Substantia nigra (tissue), 51 donors: ENCODE measurements at places on chromosomes 2 and 18.

- DNase-seq: no peak
These were observed 1010.5 kb upstream of the PIK3C3 start for GRCh38 chr18:40944576-40944975.

- DNase-seq: no peak
These were observed 67.5 kb downstream of the MYL12B start for GRCh38 chr18:3329471-3329870.

GRCh38 chr2:54107903-54108615 lies 7.4 kb upstream of the ACYP2 start:
- no peak for DNase-seq

GRCh38 chr2:65586516-65586915 lies 154.1 kb upstream of the SPRED2 start:
- DNase-seq: no peak

GRCh38 chr2:199460101-199460671 lies 2.4 kb upstream of the SATB2 start:
- DNase-seq: no peak

DNA sequence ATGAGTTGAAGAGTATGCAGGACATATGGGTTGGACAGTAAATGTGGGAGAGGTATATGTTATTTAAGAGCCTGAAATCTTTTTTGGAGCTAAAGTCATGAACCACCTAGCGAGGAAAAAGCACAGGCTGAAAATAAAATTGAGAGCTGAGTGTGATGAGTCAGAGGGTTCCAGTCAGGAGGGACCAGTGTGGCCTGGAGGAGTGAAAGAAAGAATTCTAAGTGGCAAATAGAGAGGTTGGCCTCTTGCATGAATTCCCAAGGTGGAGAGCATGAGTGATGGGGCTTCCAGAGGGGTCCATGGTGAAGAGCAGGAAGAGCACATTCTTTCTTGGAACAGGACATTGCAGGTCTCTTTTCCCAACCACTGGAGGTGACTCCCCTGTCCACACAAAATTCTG lies 282.6 kb downstream of the TDRD15 start:
- DNase-seq: no peak

DNA sequence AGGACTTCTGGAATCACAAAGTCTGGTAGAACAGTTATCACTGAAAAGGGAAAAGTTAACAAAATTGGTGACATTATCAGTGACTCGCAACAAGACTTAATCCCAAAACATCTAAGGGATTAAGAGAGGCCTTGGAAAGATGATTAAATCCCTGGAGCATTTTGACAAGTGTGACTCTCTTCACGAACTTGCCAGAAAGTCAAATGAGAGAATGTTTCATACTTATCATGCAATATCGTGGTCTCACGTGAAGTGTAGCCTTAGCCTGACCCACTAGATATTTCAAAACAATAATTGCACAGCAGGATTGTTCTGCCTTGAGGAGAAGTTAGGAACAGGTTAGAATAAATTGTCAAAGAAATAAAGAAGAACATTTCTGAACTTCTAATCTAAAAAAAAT lies 104.5 kb downstream of the COL6A3 start:
- no peak for DNase-seq

GRCh38 chr2:121098556-121098955 lies 186.4 kb downstream of the TFCP2L1 start:
- DNase-seq: no peak

DNA sequence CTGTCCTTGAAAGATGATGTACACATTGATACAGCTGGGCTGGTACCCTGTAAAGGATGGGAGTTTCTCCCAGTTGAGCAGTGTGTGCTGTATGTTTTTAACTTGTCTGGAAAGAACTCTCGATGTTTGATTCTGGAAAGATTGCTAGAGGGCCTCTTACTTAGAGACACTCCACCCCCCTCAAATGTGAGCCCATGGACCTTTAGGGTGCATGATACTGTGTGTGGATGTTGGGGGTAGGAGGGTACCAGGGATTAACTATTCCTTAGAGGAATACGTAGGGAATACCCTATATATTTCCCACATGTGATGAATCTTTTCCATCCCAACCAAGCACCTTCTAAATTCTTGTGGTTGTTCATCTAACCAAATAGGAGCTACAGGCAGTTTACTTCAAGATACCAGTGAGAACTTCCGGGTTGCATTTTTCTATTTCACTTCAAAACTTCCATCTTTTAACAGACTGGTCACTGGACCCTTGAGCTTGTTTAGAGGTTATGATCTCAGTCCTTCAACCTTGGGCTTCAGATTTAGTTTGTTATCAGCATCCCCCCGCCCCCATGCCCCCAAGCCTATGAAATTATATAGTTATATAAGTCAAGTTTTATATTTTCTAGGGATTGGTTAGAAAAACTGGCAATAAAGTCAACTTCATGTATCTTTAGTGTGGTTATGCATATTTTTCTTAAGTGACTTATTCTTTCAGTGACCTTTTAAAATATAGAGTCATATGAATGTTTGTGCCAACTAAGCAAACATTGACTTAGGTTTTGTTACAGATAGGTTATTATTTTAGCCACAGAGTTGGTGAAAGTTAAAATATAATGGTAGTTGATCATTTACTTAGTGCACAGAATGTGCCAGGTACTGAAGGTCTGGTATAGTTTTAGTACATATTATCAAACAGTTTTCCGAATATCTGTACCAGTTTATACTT lies 18.2 kb downstream of the AFTPH start:
- DNase-seq: no peak

GRCh38 chr2:109382951-109383350 lies 230.8 kb downstream of the SEPTIN10 start:
- no peak for DNase-seq

DNA sequence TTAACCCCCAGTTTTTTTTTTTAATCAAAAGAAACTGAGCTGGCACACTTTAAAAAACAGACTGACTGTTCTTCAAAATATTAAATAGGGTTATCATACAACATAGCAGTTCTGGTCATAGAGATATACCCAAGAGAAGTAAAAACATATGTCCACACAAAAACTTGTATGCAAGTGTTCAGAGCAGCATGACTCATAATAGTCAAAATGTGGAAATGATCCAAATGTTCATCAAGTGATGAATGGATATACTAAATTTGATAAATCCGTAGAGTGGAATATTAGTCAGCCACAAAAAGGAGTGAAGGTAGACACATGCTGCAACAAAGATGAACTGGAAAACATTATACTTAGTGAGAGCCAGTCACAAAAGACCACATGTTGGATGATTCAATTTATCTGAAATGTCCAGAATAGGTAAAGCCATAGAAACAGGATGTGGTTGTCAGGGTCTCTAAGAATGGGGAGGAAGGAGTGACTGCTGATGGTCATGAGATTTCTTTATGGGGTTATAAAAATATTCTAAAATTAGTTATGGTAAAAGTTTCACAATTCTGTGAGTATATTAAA lies 5.1 kb downstream of the SMIM21 start:
- DNase-seq: no peak

- no peak for DNase-seq
These were observed 7.4 kb downstream of the PLEKHB2 start for GRCh38 chr2:131112529-131112928.

GRCh38 chr2:39593439-39594393 lies 72.0 kb upstream of the TMEM178A start:
- no peak for DNase-seq

DNA sequence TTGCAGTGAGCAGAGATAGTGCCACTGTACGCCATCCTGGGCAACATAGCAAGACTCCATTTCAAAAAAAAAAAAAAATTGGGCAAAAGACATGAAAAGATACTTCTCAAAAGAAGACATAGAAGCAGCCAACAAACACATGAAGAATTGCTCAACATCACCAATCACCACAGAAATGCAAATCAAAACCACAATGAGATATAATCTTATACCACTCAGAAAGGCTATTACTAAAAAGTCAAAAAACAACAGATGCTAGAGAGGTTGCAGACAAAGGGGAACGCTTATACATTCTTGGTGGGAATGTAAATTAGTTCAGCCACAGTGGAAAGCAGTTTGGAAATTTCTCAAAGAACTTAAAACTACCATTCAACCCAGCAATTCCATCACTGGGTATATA lies 43.1 kb upstream of the CHAC2 start:
- no peak for DNase-seq

DNA sequence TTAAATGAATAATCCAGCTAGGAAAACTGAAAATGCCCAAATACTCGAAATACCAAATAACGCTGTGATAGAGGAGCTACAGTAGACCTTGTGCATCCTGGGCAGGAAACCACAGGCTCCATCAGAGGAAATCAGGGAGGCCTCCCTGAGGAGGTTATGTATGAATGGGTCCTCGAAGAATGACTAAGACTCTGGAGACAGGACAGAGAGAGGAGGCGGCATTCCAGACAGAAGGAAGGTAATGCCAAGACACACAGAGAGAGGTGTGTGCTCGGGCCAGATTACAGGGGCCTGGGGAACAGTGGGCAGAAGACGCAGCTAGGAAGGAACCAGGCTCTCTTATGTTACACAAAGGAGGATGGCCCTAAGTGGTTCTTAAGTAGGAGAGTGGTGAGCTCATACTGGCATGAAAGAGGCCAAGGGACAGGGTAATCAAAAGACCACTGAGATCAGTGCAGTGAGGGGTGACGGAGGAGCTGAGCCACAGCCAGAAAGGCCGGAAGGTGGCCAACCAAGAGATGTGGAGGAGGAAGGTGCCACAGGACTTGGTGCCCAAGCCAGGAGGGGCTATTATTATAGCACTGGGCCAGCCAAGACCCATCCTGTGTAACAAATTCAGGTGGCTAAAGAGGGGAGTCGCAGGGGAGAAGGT lies 9.9 kb downstream of the ST3GAL5 start:
- no peak for DNase-seq

DNA sequence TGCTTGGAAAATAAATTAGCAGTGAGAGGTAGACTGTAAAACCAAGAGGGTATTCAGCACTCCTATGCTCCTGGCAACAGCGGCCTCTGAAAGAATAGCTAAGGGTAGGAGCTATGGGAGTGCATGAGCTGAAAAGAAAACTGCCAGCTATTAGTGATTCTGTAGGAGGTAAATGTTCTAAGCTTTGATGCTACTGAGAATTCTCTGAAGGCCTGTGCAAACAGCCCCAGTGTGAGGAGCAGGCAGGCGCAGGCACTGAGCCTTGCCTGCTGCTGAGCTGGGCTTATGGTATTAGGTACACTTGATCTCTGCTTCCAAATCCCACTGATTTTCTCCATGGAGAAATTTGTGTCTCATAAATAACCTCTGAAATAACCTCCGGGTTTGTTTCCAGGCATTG lies 86.7 kb downstream of the NYAP2 start:
- no peak for DNase-seq

- no peak for DNase-seq
These were observed 132.4 kb upstream of the TRIB2 start for GRCh38 chr2:12584338-12584737.

GRCh38 chr2:27885234-27885633 lies 5.0 kb downstream of the RBKS start:
- no peak for DNase-seq

DNA sequence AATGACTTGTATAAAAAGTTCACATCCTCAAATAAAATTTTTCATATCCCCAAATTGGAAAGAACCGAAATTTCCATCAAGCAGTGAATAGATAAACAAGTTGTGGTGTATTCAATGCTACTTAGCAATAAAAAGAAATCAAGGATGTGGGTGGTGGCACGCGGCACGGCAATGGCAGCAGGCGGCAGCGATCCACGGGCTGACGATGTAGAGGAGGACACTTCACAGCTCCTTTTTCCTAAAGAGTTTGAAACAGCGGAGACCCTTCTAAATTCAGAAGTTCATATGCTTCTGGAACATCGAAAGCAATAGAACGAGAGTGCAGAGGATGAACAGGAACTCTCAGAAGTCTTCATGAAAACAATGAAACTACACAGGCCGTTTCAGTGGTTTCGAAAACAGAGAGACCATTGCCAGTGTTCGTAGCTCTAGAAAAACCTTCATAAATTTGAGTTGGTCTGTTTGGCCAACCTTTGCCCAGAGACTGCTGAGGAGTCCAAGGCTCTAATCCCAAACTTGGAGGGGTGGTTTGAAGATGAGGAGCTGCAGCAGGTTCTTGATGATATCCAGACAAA lies 9.8 kb upstream of the IL36A start:
- no peak for DNase-seq

GRCh38 chr18:52813635-52814416 lies 473.8 kb downstream of the DCC start:
- no peak for DNase-seq

- no peak for DNase-seq
These were observed 180.8 kb upstream of the ATP5MC3 start for GRCh38 chr2:175362331-175362730.

DNA sequence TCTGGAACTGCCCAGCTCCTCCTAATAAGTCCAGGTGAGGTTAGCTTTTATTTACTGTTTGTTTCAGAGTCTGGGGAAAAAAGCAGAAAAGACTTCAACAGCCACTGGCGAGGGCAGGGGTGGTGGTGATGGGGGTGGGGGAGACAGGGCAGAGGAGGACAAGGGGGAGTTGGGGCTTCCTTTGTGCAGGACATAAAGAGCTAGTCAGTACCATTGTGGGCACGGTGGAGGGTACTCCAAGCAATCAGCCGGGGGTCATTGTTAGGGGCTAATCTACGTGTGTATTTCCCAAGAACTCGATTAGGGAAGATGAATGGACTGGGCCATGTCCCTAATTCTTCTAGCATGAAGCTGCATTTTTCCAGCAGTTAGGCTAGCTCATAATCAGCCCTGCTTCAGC lies 2.8 kb upstream of the RAX start:
- no peak for DNase-seq

GRCh38 chr18:38792731-38793130 lies 1227.1 kb upstream of the CELF4 start:
- no peak for DNase-seq
